Muscle of back (tissue), 13 donors: ENCODE measurements at places on chromosomes 3 and 15. TPM values are rescaled to one million over a fixed set of nuclear protein-coding genes. Genes with fewer than 3 reads are reported as not detected.

The EPHA6 gene
- 0.30 TPM for polyA plus RNA-seq

The EFHB gene
- 1.1 TPM for polyA plus RNA-seq

The ANKRD34C gene
- 0.03 TPM for polyA plus RNA-seq

The LARP6 gene
- polyA plus RNA-seq: 12.1 TPM

The MRAS gene
- 82.1 TPM for polyA plus RNA-seq

The TF gene
- polyA plus RNA-seq: 4.6 TPM

The KCNH8 gene
- 0.35 TPM for polyA plus RNA-seq

The GPR87 gene
- polyA plus RNA-seq: not detected

The GHRL gene
- 0.45 TPM for polyA plus RNA-seq

The SI gene
- polyA plus RNA-seq: not detected

The PDCD10 gene
- 45.4 TPM for polyA plus RNA-seq

The FBXL2 gene
- polyA plus RNA-seq: 5.9 TPM

The ANKUB1 gene
- not detected for polyA plus RNA-seq

The WDR93 gene
- polyA plus RNA-seq: 0.10 TPM

The STXBP5L gene
- polyA plus RNA-seq: not detected

The AQP9 gene
- 0.22 TPM for polyA plus RNA-seq

The ZNF660 gene
- polyA plus RNA-seq: 7.0 TPM

The HTR3E gene
- not detected for polyA plus RNA-seq

The TLR9 gene
- polyA plus RNA-seq: 0.23 TPM

The DUOX1 gene
- 1.3 TPM for polyA plus RNA-seq

The RASL12 gene
- 13.0 TPM for polyA plus RNA-seq

The FAM81A gene
- polyA plus RNA-seq: 1.4 TPM
